Tongue (tissue), 3 donors: ENCODE measurements at places on chromosomes 4 and X. TPM values are rescaled to one million over a fixed set of nuclear protein-coding genes. Genes with fewer than 3 reads are reported as not detected.

The TMSB15C gene
- total RNA-seq: 4.0 TPM

- DNase-seq: peak; percentile 58
Measured at GRCh38 chr4:122710434-122711308, 21.8 kb upstream of the BBS12 start.

GRCh38 chr4:54276641-54277430, 47.7 kb downstream of the PDGFRA start:
- DNase-seq: no peak

DNA sequence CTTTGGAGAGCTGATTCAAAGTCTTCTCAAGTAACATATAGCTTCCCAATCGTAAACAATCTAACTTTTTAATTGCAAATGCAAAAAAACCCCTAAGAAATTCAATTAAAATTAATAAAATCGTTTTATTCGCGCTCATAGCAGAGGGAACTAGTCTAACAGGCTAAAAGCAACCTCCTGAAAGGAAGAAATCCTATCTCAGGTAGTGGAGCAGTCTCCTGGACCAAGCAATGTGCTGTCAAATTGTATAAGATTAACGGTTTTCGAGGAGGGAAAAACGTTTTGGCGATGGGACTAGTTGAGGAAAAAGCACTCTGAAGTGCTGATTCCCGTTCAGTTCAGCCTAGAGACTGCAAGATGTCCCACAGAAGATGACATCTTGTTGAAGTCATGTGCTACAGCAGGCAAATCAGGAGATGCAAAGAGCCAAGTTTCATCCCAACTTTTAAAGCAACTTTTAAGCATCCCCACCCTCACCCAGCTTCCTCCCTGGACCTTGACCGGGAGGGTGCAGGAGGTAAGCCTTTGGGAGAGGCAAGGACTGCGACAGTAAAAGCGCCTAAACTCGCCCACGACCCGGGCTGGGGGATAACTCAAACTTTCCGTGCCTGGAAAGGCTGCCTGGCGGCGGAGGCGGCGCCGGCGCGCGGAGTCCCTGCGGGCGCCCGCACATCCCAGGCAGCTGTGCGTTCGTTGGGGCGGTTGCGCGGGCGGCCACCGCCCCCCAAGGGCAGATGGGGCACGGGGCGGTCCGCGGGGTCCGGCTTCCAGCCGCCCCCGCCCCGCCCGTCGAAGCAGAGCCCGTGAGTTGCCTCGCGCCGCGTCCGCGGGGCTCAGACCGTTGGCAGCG, 784 bp downstream of the MAP7D3 start:
- DNase-seq: peak; percentile 30

The TLR2 gene
- 7.1 TPM for total RNA-seq

The EGFL6 gene
- total RNA-seq: 12.5 TPM
